ENCODE measurements at places on chromosomes 1 and 21. TPM values are rescaled to one million over a fixed set of nuclear protein-coding genes. Genes with fewer than 3 reads are reported as not detected.

Gene IL24
- total RNA-seq: 10.7 TPM

Gene C1QB
- not detected for total RNA-seq

GRCh38 chr1:171019971-171020370, 70.7 kb upstream of the FMO3 start:
- no peaks in the 10 kb centered on the region for H3K36me3 ChIP-seq
- peaks cover 11% of the 10 kb centered on the region for H3K27me3 ChIP-seq
- no peak for DNase-seq
- no peak overlapping the region for H3K4me3 ChIP-seq
- H3K4me1 ChIP-seq: no peaks in the 10 kb centered on the region
- H3K27ac ChIP-seq: no peak overlapping the region

DNA sequence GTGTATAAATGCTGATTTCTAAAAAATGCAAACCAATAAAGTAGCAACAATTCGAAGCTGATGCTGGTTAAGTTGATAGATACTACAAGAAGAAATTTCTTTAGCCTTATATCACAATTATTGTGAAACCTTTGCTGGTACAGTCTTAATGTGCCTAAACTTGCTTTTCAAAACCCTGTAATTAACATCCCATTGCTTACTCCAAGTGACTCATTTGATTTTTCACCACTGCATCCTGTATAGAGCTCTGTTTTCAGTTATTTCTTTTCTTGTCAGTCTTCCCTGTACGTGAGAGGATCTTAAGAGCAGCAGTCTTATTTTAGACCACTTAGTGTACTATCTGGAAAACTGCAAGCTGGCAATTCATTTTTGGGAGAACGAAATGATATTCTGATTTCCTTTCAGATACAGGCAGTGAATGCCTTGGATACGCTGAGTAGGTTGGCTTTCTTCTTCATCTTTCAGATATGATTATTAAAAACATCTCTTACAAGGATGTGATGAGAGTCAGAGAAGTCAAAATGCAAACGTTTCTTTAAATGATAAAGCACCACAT, 210.3 kb downstream of the KCTD3 start:
- no peak overlapping the region for H3K4me3 ChIP-seq
- H3K4me1 ChIP-seq: no peaks in the 10 kb centered on the region
- no peak for DNase-seq
- H3K27me3 ChIP-seq: no peaks in the 10 kb centered on the region
- no peaks in the 10 kb centered on the region for H3K36me3 ChIP-seq
- H3K27ac ChIP-seq: no peak overlapping the region

Gene C1orf141
- 0.11 TPM for total RNA-seq

DNA sequence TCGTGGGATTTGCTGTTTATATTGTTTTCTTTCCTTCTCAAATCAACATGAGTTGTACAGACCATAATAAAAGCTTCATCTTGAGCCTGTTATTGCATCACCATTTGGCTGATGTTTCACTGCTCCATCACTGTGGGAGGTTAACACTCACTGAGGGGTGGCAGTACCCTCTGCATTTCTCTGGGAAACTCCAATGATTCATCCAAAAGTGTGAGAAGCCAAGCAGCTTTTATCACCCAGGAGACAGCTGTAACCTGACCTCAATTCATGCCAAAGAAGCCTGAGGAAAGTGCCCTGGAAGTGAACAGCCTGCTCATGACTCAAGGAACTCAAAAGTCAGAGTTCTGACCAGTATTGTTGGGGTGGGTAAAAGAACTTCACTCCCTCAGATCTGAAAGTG, 84.1 kb downstream of the GPR88 start:
- H3K27ac ChIP-seq: no peak overlapping the region
- H3K36me3 ChIP-seq: no peaks in the 10 kb centered on the region
- no peak overlapping the region for H3K4me3 ChIP-seq
- H3K4me1 ChIP-seq: peaks cover 13% of the 10 kb centered on the region
- peak; percentile 20 for DNase-seq

- peak; percentile 95 for DNase-seq
- peak overlapping the region; percentile 68 for H3K27ac ChIP-seq
- H3K27me3 ChIP-seq: no peaks in the 10 kb centered on the region
Observed at GRCh38 chr1:147545133-147545532, 3.8 kb downstream of the BCL9 start.

GRCh38 chr1:182143154-182143657, 81.7 kb upstream of the ZNF648 start:
- no peaks in the 10 kb centered on the region for H3K36me3 ChIP-seq
- H3K4me1 ChIP-seq: no peaks in the 10 kb centered on the region
- H3K4me3 ChIP-seq: no peak overlapping the region

GRCh38 chr1:2974701-2975301, 46.5 kb upstream of the ACTRT2 start:
- H3K27me3 ChIP-seq: no peaks in the 10 kb centered on the region
- no peak for DNase-seq
- H3K27ac ChIP-seq: no peak overlapping the region
- no peak overlapping the region for H3K4me3 ChIP-seq
- H3K4me1 ChIP-seq: no peaks in the 10 kb centered on the region

Gene GRHL3
- not detected for total RNA-seq

GRCh38 chr1:113811156-113811887, 954 bp downstream of the RSBN1 start:
- no peaks in the 10 kb centered on the region for H3K27me3 ChIP-seq
- peaks cover 37% of the 10 kb centered on the region for H3K4me1 ChIP-seq
- H3K36me3 ChIP-seq: peaks cover 23% of the 10 kb centered on the region
- peak overlapping the region; percentile 97 for H3K27ac ChIP-seq
- peak; percentile 58 for DNase-seq

Gene C1orf53
- total RNA-seq: 0.66 TPM

- peak overlapping the region; percentile 97 for H3K4me3 ChIP-seq
- no peaks in the 10 kb centered on the region for H3K27me3 ChIP-seq
- peaks cover 55% of the 10 kb centered on the region for H3K36me3 ChIP-seq
- DNase-seq: peak; percentile 14
- peaks cover 49% of the 10 kb centered on the region for H3K4me1 ChIP-seq
Observed at GRCh38 chr1:23692308-23692871, 784 bp downstream of the RPL11 start.

GRCh38 chr1:192849011-192849410, 40.2 kb downstream of the RGS2 start:
- no peak overlapping the region for H3K4me3 ChIP-seq
- H3K27ac ChIP-seq: no peak overlapping the region
- H3K4me1 ChIP-seq: no peaks in the 10 kb centered on the region
- H3K36me3 ChIP-seq: no peaks in the 10 kb centered on the region
- DNase-seq: no peak
- peaks cover 13% of the 10 kb centered on the region for H3K27me3 ChIP-seq

GRCh38 chr21:28904961-28905435, 87.7 kb downstream of the LTN1 start:
- H3K4me3 ChIP-seq: no peak overlapping the region
- no peaks in the 10 kb centered on the region for H3K4me1 ChIP-seq
- H3K36me3 ChIP-seq: no peaks in the 10 kb centered on the region
- H3K27ac ChIP-seq: no peak overlapping the region
- DNase-seq: no peak
- H3K27me3 ChIP-seq: no peaks in the 10 kb centered on the region
